ENCODE measurements at places on chromosomes 3 and 15.
A peak's percentile ranks its signal among the peaks of the same experiment; 100 is the strongest.

DNA sequence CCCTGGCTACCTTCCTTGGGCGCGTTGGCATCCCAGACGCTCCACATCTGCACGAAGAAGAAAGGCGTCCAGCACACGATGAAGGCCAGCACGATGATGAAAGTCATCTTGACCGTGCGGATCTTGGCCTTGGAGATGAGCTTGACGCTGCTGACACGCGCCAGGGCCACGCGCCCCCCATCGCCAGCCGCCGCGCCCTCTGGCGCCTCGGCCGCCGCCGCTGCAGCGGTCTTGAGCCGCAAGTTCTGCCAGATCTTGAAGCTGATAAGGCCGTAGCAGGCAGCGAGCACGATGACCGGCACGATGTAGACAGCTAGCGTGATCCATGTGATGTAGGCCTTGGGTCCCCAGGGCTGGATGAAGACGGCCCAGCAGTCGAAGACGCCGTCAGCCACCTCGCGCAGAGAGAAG, 2.2 kb downstream of the OXTR start:
- no peak for DNase-seq

- no peak for DNase-seq
Measured at GRCh38 chr3:124201786-124202185, 209.9 kb upstream of the ROPN1 start.

GRCh38 chr3:186967686-186968085, 37.4 kb downstream of the ST6GAL1 start:
- DNase-seq: no peak

DNA sequence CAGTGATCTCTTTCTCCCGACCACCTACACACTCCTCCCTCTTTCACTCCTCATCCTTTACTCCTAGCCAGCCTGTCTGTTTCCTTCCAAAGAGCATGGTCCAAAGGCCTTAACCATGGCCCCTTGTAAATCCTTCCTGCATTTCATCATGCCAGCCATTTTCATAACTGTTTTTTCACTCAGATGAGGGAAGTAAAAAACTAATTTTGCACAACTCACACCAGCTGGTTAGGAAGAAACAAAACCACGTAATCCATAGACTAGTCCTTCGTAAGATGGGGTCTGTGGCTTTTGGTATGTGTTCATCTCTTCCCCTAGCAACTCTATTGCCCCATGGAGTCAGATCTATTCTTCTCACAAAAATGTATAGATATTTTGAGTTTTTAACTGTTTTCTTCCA, 187.8 kb downstream of the SHOX2 start:
- no peak for DNase-seq

DNA sequence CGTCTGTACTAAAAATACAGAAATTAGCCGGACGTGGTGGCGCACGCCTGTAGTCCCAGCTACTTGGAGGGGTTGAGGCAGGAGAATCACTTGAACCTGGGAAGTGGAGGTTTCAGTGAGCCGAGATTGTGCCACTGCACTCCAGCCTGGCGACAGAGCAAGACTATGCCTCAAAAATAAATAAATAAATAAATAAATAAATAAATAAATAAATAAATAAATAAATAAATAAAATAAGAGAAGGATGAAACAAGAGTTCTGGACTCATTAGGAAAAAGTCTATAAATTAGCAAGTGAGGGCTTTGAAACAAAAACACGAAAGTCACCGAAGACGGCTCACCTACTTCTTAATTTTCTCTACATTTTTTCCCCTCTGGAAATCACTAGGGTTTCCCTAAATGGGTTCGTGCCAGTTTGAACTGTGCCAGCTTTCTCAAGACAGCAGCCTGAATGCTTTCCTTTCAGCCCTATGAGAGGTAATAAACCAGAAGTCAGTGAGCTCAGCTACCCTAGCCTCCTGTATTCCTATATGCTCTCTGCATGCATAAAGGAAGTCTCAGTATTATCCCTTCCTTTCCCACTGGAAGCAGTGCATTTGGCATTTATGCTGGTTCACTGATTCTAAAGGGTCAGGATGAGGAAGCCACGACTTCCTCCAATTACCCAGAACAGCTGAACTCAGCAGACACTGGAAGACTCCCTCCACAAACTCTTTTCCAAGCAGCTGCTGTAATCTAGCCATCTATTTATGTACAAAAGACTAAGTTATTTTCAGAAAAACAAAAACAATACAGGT, 266.9 kb downstream of the ZBBX start:
- peak; percentile 20 for DNase-seq

GRCh38 chr3:23489300-23490158, 286.4 kb downstream of the UBE2E2 start:
- no peak for DNase-seq

DNA sequence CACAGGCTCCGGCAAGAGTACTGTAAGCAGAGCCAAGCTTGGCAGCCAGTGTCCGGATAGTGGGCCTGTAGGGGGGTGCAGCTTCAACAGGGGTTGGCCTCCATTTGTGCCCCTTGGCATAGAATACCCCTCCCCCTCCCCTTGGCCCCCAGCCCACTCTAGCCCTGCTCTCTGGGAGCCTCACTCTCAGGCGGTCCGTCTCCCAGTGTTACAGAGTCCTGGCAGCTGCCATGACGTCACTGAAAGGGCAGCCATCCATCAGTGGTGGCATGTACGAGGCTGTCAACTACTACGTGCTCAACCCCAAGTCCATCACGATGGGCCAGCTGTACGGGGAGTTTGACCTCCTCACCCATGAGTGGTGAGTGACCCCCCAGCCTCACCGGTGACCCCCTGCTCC, 50.4 kb downstream of the DNAH1 start:
- DNase-seq: no peak

- DNase-seq: no peak
Measured at GRCh38 chr3:86168512-86168911, 822.4 kb downstream of the VGLL3 start.

GRCh38 chr3:124951511-124952281, 17.1 kb upstream of the MUC13 start:
- peak; percentile 49 for DNase-seq

GRCh38 chr3:40187945-40188344, 121.6 kb upstream of the EIF1B start:
- no peak for DNase-seq

DNA sequence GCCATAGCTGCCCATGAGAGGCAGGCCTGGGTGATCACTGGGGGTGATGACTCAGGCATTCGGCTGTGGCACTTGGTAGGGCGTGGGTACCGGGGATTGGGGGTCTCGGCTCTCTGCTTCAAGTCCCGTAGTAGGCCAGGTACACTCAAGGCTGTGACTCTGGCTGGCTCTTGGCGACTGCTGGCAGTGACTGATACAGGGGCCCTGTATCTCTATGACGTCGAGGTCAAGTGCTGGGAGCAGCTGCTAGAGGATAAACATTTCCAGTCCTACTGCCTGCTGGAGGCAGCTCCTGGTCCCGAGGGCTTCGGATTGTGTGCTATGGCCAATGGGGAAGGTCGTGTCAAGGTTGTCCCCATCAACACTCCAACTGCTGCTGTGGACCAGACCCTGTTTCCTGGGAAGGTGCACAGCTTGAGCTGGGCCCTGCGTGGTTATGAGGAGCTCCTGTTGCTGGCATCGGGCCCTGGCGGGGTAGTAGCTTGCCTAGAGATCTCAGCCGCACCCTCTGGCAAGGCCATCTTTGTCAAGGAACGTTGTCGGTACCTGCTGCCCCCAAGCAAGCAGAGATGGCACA, 5.3 kb downstream of the WDR6 start:
- DNase-seq: no peak

DNA sequence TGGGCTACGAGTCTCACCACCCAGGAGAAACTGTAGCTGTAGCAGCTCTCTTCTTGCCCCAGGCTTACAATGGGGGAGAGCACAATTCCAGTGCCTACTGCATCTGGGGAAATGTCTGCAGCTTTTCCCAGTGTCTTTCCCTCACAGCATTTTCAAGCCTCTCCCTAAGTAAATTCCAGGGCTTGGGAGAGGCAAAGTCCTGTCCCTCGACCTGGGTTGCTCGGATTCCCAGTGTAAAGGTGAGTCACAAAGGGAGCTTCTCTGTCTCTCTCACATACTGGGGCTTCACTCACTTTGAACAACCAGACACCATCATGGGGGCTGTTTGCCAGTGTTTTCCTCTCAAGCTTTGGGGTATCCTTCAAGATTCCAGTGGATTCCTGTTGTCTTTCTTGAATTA, 689.4 kb upstream of the NAALADL2 start:
- DNase-seq: no peak

DNA sequence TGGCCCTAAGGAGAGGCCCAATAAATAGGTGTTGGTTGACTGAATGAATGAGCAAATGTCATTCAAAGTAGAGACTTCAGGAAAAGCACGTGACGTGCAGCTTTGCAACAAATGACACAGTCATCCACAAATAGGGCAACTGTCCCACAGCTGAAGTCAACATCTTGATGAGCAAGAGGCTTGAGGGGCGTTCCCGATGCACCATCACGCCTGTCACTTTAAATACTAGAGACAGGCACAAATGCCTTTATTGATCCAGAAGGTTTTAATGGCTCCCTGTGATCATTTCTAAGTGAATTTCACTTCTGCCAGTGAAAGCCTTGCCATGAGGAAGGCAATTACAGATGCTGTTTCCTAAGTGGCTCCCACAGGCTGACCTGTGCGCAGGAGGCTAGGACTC, 43.6 kb downstream of the ABTB1 start:
- no peak for DNase-seq

DNA sequence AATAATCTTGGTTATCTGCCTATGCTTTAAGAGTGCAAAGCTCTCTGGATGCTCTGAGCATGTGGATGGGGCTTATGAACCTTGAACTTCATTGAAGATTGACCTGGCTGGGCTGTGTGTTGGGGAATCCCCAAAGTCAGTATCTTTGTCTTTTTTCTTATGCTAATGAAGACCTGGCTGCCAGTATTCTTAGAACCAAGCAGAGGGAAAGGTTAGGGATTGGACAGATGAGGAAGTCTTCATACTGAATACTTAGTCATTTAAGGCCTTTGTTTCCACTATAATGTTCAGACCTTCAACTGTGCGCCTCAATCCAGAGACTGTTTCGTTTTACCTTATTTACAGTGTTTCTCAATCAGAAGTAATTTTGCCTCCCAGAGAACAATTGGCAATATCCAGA, 42.5 kb upstream of the CMTM7 start:
- DNase-seq: no peak

DNA sequence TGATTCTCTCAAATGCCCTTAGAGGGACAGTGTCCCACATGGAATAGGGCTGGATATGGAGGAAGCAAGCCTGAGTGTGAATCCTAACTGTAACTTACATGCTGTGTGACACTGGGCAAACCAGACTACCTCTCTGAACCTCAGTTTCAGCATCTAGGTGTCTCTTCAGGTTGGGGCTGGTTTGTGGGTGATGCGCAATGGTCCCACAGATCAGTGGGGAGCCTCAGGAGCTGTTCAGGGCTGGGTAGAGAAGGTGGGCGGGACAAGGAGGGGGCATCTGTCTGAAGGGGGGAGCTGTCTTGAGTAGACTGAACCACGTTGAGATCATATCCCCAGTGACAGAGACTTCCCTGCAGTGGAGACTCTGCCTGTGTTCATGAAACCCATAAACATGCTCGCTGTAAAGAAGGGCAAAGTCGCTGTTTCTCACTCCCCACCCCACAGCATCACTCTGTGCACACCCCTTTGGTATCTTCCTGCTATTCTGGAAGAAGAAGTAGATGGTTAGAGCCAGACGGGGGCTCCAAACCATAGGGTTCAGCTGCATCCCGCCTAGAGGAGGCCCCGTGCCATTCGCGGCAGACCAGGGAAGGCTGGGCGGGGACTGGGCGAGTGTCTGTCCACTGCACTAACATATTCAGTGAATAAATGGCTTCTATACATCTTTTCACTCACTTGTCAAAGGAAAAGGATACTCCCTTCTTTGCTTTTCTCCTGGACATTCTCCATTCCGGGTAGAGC, 28.4 kb downstream of the SRPRB start:
- no peak for DNase-seq

GRCh38 chr15:88476635-88477060, 9.1 kb downstream of the MRPS11 start:
- DNase-seq: peak; percentile 49

GRCh38 chr3:122586098-122586497, 8.6 kb downstream of the PARP15 start:
- no peak for DNase-seq

GRCh38 chr3:8959668-8960067, 3.6 kb downstream of the RAD18 start:
- DNase-seq: no peak

- no peak for DNase-seq
Measured at GRCh38 chr3:123412811-123413604, 35.9 kb downstream of the ADCY5 start.

- DNase-seq: no peak
Measured at GRCh38 chr15:65827065-65827464, 35.0 kb upstream of the DENND4A start.

DNA sequence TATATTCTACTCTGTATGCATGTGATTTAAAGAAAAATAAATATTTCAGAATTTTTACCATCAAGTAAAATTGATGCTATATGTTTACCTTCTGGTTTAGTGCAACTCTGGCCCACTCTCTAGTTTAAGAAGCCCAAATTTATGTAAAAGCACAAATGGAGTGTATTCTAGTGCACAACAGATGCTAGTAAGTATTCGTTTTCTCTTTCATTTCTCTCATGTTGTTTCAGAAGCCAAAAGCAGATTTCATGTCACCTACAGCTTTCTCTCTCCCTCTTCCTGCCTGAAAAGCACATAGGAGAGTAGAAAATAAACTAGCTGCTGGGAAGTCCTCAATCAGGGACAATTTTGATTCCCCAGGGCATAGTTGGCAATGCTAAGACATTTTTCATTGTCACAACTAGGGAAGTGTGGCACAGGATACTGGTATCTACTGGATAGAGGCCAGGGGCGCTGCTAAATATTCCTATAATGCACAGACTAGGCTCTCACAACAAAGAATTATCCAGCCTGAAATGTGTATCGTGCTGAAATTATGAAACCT, 147.4 kb upstream of the ARHGEF26 start:
- peak; percentile 32 for DNase-seq

DNA sequence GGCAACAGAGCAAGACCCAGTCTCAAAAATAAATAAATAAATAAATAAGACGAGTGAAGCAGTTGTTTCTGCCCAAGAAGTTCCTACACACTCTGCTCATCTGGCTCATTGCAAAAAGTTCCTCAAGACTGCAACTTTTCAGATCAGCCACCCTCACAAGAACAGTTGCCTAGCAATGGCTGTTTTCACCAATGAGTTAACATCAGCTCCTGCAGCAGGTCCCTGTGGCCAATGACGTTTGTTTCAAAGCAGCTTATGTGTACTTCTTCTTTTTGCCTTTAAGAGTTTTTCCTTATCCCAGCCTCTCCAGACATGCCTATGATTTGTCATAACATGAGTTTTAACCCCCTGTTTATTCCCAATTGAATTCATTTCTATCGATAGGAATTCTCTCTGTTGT, 118.4 kb upstream of the SPRED1 start:
- DNase-seq: no peak

GRCh38 chr15:88215066-88215648, 41.4 kb downstream of the NTRK3 start:
- no peak for DNase-seq

GRCh38 chr15:92636401-92636907, 19.1 kb downstream of the FAM174B start:
- DNase-seq: no peak

- DNase-seq: no peak
Measured at GRCh38 chr3:168796339-168796738, 700.6 kb upstream of the GOLIM4 start.

- peak; percentile 12 for DNase-seq
Measured at GRCh38 chr15:61137105-61137792, 91.9 kb downstream of the RORA start.

GRCh38 chr15:66821307-66821706, 119.3 kb downstream of the SMAD6 start:
- no peak for DNase-seq

All from NCI-H2081 (cell line).